ENCODE measurements at places on chromosomes 11 and 22.
A peak's percentile ranks its signal among the peaks of the same experiment; 100 is the strongest.

DNA sequence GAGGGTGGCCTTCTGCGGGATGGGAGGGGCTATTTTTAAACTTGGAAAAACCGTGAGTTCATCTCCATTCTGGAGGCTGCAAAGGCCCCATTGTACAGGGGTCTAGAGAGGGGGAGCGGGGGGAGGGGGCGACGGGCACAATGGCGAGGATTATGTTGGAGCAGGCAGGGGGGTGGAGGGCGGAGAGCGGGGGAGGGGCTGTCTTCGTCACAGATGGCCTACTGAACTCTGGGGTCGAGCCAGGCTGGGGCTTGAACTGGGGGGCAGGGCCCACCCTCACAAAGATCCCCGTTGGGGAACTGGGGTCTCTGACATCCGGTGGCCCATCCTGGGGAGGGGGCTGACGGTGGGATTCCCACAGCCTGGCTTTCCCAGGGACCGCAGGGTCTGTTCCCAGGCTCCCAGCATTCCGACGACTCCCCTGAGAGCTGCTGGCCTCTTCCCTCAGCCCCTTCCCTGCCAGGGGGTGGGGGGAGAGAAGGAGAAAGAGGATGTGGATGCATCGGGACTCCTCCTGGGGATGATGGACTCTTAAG is 3.4 kb upstream of the MCAM start:
- no peak for DNase-seq

DNA sequence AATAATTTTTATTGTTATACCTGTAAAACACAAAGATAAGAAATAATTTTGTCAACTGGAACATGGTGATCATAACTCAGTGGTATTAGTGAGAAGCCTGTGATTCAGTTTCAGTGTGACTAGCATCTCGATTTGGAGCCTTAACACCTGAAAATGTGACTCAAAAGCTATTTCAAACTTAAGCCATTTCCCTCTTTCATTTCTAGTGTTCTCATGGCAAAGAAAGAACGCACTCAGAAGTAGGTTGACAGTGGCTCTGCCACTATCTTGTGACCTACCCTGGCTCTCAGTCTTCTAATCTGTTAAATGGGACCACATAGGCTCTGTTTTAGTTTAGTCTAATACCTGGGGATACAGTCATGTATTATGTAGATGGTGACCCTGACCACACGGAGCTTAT is 62.7 kb downstream of the ISX start:
- DNase-seq = no peak

- no peak for DNase-seq
These were observed 96.6 kb downstream of the COMMD9 start for GRCh38 chr11:36192425-36193289.

- DNase-seq = no peak
These were observed 81.5 kb downstream of the WT1 start for GRCh38 chr11:32353884-32354283.

DNA sequence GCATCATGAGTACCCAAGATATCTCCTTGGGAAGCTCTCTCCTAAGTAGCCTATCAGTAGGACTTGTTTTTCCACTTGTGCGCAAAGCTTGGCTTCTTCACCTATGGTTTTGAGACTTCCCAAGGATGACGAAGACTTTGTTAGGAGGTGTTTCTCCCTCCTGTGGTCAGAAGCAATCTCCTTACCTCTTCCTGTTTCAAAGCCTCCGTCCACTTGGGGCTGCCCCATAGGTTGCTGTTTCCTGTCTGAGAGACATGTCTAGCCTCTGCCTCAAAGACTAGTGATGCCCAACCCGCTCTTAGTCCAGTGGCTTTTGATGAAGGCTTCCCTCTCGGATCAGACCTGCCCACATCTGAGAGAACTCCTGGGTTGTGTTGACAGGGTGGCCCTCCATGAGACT is 92.9 kb downstream of the TRAF6 start:
- no peak for DNase-seq

GRCh38 chr11:124923296-124923695 is 4.2 kb downstream of the HEPN1 start:
- DNase-seq = no peak

GRCh38 chr11:5037926-5038325 is 8.4 kb upstream of the OR52J3 start:
- no peak for DNase-seq

DNA sequence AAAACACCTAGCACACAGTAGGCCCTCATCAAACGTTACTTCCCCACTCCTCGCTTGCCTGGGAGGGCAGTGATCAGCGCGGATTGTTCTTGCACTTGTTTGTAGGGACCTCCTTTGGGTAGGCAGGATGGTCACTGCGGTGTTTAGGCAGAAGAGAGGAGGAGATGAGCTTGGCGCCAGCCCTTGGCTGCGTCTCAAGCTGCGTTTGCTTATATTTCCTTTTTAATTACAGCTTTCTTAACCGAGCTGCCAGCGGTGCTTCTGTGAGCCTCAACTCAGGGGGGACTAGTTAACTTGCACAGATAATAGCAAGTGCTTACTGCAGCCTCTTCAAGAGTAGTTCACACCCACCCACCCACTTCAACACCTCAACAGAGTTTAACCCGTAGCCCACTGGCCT is 15.1 kb downstream of the IFT27 start:
- DNase-seq = no peak

GRCh38 chr11:373716-374551 is 4.6 kb downstream of the B4GALNT4 start:
- DNase-seq = no peak

DNA sequence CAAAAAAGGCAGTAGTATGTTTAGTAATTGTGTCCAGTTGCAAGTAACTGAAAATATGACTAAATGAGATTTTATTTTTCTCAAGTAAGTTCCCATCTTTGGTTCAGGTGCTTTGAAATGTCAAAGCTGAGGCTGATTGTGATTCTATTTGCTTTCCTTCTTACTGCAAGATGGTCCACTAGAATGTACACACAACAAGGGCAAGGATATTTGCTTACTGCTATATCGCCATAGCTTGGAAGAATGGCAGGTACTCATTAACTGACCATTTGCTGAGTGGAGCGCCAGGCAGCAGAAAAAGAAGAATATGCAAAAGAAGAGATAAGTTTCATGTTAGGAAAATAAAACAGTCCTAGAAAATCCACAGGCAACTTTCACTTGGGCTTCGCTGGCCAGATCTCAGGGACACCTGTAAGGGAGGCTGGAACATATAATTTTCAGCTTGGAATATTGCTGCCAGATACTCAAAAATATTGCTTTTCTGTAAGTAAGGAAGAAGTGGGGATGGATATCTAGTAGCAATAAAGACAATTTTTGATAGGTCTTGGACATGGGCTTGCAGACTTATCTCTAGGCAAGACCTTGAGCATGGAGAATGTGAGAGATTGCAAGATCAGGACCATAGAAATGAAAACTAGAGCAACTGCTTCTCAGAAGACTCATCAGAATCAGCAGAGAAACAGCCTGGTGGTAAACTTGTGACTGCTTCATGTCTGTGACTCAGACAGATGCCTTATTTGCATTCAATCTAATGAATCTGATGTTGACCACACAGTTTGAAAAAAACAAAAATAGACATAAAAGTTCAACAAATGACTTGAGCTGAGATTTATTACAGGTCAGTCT is 44.8 kb upstream of the OR9Q1 start:
- DNase-seq = no peak

- peak; percentile 67 for DNase-seq
These were observed 22.2 kb downstream of the CASP5 start for GRCh38 chr11:105000797-105001196.

- DNase-seq = no peak
These were observed 3.3 kb upstream of the FXYD2 start for GRCh38 chr11:117827521-117828511.

DNA sequence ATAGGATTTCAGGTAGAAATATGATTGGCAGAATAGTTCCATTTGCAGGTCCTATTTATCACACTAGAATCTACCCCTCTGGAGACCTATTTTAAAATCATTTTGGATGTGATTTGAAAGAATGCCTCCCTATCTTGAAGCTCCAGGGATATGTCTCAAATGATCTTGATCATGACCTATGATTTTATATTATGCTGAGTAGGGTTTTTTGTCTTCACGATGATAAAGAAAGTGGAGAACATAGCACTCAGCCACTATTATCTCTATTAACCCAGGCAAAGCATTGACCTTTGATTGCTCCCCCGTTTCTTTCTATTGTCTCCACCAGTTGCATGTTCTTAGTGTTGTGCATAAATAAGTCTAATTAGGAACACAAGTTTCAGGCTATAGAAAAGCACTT is 307.9 kb downstream of the BLID start:
- DNase-seq = no peak

GRCh38 chr11:46690702-46691101 is 9.7 kb downstream of the ARHGAP1 start:
- no peak for DNase-seq

GRCh38 chr11:17528181-17528691 is 16.0 kb downstream of the USH1C start:
- peak; percentile 41 for DNase-seq

DNA sequence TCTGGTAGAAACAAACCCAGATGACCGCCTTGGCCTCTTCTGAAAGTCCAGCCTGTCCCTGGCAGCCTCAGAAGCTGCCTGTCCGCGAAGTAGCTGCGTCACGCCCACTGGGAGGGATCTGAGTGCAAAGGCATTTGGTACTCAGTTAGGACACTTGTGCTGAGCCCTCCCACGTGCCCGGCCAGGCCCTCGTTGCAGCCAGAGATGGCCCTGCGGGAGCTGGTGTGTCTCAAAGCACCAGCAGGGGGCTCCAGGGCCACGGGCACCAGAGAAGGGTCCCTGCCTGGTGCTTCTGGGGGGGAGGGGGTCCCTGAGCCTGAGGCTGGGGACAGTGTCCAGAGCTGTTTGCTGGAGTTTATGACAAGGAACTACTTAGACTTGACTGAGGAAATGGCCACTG is 5.8 kb downstream of the SELENOO start:
- DNase-seq = no peak

- DNase-seq = no peak
These were observed 86.1 kb downstream of the YAP1 start for GRCh38 chr11:102196351-102196750.

GRCh38 chr11:116506263-116506825 is 266.4 kb downstream of the BUD13 start:
- DNase-seq = no peak

- DNase-seq = no peak
These were observed 454.4 kb downstream of the NTM start for GRCh38 chr11:131824771-131825170.

DNA sequence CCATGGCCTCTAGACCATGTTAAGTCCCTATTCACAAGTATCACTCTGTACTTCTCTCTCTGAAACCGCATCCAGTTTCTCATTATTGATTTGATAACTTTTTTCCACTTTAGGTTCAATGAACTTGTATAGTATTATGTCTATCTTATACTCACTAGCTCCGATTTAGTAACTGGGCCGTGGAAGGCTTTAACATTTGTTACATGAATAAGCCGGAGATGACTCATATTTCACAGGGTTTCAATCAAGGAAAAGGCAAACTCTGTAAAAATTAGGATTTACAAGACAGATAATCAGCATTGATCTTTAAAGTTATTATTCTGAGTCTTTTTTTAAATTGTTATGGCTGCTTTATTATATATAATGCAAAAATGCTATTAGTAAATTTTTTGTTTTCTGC is 662.2 kb upstream of the CNTN5 start:
- no peak for DNase-seq

- no peak for DNase-seq
These were observed 656.3 kb upstream of the TENM4 start for GRCh38 chr11:80097146-80097545.

- DNase-seq = no peak
These were observed 16.7 kb downstream of the TMPRSS13 start for GRCh38 chr11:117912497-117912896.

DNA sequence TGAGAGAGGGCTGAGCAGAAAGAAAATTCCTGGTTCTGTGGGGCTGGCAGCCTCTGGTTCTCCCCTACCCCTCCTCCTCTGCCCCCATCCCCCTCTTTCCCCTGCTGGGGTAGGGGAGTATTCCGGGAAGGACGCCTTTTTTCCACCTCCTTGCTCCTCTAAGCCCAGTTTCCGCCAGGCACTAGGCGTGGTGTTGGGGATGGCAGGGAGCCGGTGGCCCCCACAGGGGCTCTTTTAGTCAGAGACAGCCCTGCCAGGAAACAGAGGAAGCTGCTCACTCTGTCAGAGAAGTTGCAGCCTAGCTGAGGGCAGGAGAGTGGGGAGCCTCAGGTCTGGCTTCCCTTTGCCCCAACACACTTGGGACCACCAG is 15.6 kb upstream of the ARHGEF17 start:
- DNase-seq = no peak

DNA sequence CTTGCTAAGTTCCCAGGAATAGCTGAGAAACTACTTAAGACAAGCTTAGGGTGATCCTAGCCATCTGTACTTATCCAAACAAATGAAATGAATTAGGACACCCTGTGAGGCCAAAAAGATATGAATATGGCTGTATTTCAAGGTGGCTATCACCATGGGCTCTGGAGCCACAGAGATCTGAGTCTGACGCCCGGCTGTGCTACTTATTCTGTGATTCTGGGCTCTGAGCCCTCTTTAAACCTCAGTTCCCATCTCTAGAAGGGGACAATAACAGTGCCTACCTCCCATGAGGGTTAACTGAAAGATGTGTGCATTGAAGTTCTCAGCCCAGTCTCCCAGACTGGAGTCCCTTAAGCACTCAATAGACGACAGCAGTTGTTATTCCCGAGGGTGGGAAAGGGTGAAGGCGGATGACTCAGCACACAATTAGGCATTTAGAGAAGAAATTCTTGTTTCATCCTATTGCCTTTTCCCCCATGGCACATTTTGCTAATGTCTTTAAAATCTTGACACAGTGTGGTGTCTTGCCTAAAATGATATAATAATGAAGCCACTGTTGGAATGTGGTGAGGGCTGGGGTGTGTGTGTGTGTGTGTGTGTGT is 132.5 kb downstream of the ADAMTS15 start:
- no peak for DNase-seq

GRCh38 chr11:115518983-115519628 is 14.9 kb upstream of the CADM1 start:
- DNase-seq = no peak

DNA sequence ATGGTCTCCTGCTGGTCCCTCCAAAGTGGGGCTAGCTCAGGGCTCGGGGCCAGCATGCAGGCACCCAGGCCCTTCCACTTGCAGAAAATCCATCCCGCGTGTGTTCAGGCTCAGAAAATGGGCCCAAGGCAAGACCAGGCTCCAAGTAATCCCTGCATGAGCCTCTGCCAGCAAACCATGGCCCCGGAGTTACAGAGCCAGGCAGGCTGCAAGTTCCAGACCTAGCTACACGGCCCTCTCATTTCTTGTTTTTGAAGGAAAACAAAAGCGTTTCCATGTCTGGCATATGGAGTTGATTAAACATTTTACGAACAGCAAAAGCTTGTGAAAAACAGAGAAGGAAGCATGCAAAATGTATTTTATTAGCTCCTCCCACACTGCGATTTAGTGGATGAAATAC is 29.7 kb downstream of the KIAA0930 start:
- no peak for DNase-seq

- no peak for DNase-seq
These were observed 106.4 kb upstream of the ANO1 start for GRCh38 chr11:69971741-69972140.

All from activated CD4-positive, CD25-positive, alpha-beta regulatory T cell treated with anti-CD3 and anti-CD28 coated beads, Interleukin-2, amount 50 U/mL, for 72 hours (primary cell).